AG04450 (cell line): ENCODE measurements at places on chromosomes 4 and X. TPM values are rescaled to one million over a fixed set of nuclear protein-coding genes. Genes with fewer than 3 reads are reported as not detected.

GUCY1B1 gene
- polyA plus RNA-seq: 18.7 and 25.0 TPM in 2 replicates

DNA sequence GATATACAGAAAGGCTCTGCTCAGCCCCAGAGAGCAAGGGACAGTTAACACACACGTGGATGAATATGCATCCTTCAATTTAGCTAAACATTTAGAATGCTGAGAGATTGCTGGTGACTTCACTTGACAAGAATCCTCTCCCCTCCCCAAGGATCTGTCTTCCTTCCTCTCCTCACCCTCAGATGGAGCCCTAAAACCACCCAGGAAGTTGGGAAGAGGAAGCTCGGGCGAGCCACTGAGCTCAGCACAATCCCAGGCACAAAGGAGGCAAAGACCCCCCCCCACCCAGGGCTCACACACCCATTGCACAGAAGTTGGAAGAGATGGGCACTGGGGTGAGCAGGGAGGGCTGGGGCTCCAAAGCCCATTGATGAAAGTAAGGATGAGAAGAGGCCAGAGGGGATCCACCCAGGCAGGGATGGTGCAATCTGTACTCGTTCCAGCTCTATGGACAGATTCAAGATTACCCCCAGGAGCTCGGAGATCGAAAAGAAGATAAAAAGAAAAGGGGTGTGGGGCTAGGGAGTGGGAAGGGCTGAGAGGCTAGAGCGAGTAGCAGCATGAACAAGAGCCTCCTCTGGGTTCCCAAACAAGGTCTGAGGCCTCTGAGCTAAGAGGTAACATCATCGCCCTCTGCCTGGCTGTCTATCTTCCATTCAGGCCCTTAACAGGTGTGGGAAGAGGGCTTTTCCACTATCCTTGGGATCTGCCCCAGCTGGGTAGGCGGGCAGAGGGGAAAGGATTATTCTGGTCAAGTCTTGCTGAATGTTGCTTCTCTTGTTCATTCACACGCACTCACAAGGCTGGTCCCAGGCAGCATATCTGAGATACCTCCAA lies 1.2 kb downstream of the TFE3 start:
- DNase-seq: peak; percentile 29

GRCh38 chr4:137949746-137950145 lies 292.4 kb downstream of the SLC7A11 start:
- no peak for DNase-seq

GRCh38 chr4:52989865-52990264 lies 127.7 kb downstream of the RASL11B start:
- DNase-seq: no peak
